ENCODE measurements at places on chromosomes 1 and 21.

GRCh38 chr1:217989510-217989909, 295.6 kb upstream of the RRP15 start:
- DNase-seq, result no peak

DNA sequence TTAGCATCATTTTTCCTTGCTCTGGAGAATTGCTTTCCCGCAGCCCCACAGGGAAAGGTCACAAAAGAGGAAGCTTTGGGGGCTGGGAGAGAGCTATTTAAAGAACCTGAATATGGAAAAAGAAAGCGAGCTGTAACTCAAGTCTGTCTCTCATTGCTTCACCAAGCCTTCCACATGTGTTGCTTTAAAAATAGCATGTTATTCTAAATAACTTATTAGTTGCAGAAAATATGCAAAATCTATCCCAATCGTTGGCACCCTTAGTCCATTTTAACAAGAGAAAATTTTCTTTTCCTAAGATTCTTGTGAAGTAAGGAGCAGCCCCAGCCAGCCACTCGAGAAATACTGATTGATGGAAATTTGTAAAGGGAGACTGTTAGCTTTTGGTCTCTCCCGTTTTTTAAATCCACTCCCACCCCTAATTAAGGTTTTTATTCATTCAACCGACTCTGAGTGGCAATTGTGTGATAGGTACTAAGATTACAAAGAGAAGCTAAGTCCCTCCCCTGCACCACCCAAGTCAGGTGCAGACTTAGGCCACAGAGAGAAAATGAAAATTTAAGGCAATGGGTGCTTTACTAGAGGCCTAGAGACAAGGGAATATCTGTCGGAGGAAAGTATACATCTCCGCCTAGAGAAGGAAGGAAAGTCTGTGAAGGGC, 802 bp downstream of the CYP4X1 start:
- DNase-seq, result no peak

DNA sequence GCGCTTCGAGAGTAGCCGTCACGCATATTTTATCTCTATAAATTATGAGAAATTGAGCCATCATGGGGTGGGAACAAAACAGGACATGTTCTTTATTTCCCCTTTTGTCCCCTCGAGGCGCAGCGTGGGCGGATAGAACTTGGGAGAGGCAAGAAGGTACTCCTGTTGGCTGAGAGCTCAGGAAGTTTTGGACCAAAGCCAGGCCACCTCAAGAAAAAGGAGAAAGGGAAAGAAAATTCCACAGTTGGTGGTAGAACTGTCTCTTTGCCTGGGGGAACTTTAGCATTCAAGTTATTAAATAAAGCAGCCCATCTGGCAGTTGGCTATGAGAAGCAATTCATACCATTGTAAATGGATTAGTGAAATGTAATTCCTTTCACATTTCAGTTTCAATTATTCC, 76.4 kb upstream of the DSCAM start:
- DNase-seq, result no peak

GRCh38 chr1:113669988-113670387, 89.3 kb downstream of the PHTF1 start:
- no peak for DNase-seq

GRCh38 chr21:43876605-43877004, 11.6 kb downstream of the AGPAT3 start:
- no peak for DNase-seq

DNA sequence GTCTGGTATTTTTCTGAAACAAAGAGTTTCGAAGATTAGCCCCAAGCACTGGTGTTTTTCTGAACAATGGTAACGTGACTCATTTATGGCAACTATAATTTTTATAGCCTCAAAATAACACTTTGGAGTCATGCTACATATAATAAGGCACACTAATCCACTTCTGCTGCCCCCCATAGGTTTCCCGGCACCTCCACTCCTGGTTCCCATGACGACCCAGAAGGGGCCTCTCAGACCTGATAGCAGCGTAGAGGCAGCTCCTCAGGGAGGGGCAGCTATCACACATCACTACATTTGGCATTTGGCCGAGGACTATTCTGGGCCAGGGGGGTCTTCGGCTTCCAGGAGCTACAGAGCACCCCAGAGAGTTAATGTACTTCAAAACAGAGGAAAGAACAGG, 23.3 kb downstream of the CAPN8 start:
- no peak for DNase-seq

GRCh38 chr1:208985231-208985630, 598.3 kb upstream of the CAMK1G start:
- no peak for DNase-seq

DNA sequence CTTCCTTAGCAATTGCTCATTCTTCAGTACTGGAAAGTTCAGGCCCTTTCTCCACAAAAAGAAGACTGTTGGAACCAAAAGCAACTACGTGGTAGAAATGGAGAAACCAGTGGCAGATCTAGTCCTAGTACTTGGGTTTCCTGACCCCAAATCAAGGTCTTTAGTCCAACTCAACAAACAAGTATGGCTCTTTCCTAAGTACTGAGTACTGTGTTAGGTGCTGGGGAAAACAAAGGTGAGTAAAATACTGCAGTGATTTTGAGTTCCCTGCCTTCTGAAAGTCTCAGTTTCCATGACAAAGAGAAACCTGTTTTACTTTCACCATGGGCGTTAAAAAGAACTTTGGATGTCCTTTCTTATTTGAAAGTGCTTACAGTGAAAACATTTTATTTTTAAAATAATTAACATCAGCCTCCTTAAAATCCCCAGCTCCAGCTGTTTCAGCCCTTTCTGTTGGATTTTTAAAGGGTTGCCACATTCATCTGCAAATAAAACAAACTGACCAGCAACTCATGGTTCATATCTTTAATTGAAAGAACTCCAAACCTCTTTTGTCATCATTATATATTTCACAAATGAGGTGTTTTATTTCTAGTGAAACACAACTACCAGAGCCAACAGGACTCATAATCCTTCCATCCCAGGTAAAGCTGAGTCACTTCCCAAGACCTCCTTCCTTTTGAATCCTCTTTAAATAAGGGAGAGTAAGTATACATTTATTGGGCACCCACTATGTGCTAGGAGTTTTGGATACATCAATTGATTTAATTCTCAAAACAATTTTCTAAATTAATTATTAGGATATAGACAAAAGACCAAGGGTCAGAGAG, 35.4 kb downstream of the PLPP3 start:
- no peak for DNase-seq

- no peak for DNase-seq
Observed at GRCh38 chr1:80248886-80249285, 1242.4 kb upstream of the ADGRL4 start.

- DNase-seq, result peak; percentile 48
Observed at GRCh38 chr1:44089371-44090048, 29.1 kb upstream of the KLF17 start.

GRCh38 chr21:34989337-34990151, 59.6 kb downstream of the RUNX1 start:
- no peak for DNase-seq

- no peak for DNase-seq
Observed at GRCh38 chr1:60762176-60762575, 320.2 kb upstream of the NFIA start.

- no peak for DNase-seq
Observed at GRCh38 chr1:45258059-45258650, 51.8 kb upstream of the ZSWIM5 start.

DNA sequence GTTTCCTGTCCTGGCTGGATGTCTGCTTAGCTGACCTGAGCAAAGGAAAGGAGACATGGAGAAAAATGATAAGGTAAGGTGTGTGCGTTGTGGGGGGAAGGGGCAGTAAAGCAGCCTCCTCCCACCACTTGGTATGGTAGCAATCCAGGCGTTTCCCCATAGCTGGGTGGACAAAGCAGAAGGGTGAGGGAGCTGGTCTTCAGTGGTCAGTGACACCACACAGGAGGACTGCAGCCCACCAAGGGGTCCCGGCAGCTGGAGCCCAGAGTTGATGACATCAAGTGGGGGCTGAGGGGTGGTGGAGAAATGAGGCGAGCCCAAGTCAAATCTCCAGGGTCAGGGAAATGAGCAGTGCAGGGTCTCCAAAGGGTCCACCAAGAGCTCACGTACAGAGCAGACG, 69.3 kb upstream of the LRRN2 start:
- DNase-seq, result no peak

GRCh38 chr1:92691925-92692324, 93.0 kb downstream of the EVI5 start:
- DNase-seq, result no peak

DNA sequence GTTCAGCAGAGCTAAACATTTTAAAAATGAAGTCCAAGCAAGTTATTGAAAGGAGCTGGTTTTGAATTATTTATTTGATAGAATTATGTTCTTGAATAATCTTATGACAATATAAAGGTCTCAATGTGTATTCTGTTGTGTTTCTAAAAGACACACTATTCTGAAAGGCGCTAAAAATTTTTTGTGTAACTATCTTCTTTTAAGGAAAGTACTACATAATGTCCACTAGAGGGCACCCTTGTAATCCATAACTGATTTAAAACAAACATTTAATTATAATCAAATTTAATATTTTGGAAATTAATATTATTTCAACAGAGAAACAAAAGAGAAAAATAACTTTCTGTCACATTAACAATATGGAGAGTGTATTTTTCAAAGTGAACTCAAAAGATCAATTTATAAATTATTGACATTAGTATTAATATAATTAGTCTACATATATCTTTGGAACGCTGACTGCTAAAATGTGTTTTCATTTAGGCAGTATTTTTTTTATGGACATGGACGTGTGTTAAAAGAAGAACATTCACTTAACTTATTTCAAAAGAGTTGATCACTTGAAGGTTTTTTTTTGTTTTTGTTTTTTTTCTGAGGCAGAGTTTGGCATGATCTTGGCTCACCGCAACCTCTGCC, 248.4 kb downstream of the DENND1B start:
- no peak for DNase-seq

GRCh38 chr1:179509384-179509783, 66.4 kb downstream of the NPHS2 start:
- no peak for DNase-seq

DNA sequence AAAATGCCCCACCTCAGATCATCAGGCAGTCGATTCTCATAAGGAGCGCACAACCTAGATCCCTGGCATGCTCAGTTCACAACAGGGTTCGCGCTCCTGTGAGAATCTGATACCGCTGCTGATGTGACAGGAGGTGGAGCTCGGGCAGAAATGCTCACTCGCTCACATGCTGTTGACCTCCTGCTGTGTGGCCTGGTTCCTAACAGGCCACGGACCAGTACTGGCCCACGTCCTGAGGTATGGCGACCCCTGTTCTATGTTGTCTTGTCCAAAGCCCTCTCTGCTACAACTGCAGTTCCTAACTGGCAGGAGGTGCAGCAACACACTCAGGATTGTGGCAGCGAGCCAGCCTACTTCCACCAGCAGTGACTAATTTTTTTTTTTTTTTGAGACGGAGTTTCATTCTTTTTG, 70.6 kb downstream of the CLSTN1 start:
- DNase-seq, result no peak

- no peak for DNase-seq
Observed at GRCh38 chr1:230307213-230307612, 118.9 kb downstream of the PGBD5 start.

DNA sequence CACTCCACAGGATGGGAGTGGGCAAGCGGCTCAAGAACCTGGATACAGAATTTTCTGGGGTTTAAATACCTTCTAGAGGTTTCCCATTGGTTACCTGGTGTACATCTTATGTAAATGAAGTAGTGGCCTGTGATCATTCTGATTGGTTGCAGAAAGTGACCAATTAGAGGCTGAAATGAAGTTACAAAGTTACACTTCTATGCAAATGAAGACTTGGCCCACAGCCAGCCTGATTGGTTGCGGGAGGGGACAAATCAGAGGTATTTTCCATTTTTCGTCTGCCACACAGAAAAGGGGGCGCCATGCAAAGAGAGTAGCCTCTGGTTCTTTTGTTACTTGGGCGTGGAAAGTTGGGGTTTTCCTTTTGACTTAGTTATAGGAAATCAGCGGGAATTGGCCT, 8.9 kb downstream of the KCNAB2 start:
- no peak for DNase-seq

GRCh38 chr1:1959840-1960479, 40.9 kb upstream of the TMEM52 start:
- DNase-seq, result peak; percentile 91

GRCh38 chr1:213179784-213180183, 128.7 kb downstream of the RPS6KC1 start:
- no peak for DNase-seq

DNA sequence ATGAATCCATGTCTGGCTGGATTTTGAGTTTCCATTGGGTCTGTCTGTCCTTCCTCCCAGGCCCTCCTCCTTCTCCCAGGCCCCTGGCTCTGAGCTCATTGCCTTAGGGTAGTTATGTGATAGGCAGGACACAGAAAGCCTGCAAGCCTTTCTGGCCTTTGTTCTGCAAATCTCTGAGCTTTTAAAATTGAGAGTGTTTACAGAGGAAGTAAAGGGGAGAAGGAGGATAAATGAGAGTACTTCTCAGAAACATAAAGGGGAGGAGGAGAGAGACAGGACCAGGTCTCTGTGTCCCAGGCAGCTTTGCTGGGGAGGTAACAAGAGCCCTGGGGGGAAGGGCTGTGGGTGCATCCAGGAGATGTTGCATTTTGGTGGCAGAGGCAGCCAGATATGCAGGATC, 126.7 kb downstream of the FOXD2 start:
- DNase-seq, result peak; percentile 71

DNA sequence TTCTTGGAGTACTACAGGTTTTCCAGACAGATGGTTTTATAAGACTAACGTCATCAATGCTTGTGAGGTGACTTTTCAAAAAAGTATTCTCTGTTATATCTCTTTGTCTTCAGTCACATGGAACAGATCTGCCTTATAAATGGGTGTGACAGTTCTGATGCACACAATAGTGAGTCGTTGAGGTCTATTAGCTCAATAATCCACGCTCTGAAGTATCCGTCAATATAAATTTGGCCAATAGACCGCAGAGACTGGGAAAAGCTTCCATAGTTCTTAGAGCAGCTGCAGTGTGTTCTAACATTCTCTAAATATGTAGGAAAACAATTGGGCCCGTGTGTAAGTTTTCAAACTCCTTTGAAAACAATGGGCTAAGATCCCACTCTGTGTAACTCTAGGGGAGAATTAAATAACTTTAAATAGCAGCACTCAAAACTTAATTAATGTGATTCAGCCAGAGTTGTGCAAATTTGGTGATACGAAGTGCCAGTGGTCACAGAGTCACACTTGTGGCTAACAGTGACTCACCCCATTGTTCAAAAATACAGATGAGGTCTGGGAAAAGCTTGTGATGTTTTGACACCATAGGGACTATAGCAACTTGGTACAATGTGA, 316.0 kb downstream of the LMO4 start:
- peak; percentile 19 for DNase-seq

- no peak for DNase-seq
Observed at GRCh38 chr1:220032911-220033310, 13.4 kb downstream of the EPRS1 start.

DNA sequence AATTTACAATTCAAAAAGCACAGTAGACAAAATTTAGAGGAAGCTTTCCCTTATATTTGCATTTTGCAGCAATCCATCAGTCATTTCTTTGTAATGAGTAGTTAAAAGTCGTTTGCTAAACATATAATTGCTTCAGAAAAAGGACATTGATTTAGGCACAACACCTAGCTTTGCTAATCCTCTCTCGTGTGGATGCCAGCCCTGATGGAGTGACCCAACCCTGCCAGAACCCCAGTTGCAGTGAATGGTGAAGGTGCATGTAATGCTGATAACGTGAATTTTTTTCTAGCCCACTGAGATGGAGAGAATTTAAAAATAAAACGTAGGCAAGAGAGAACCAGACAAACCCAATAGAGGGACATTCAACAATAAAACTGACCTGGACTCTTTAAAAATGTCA, 263.4 kb downstream of the GRIK1 start:
- no peak for DNase-seq

Data from DMS153 (cell line).